ENCODE measurements at places on chromosomes 11 and 22.
A peak's percentile ranks its signal among the peaks of the same experiment; 100 is the strongest.

GRCh38 chr22:26848244-26848920 lies 191.0 kb downstream of the MIAT start:
- no peak for DNase-seq

- no peak for DNase-seq
Observed at GRCh38 chr11:102864724-102865123, 10.1 kb downstream of the MMP12 start.

DNA sequence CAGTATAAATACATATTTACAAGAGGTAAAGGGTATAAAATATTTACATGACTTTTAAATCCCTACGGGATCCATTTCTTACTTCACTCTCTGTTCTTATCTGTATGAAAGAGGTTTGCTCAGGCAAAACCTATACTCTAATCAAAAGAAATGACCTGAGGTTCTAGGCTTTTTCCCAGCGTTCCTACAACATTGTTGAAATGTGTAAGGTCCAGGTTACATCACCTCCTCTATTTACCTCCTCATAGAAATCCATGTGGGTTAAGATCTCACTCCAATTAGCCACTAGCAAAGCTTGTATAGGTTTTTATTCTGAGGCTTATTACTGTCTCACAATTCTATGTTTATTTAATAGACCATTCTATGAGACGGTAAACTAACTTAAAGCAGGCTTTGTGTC lies 12.0 kb upstream of the OR51L1 start:
- no peak for DNase-seq

DNA sequence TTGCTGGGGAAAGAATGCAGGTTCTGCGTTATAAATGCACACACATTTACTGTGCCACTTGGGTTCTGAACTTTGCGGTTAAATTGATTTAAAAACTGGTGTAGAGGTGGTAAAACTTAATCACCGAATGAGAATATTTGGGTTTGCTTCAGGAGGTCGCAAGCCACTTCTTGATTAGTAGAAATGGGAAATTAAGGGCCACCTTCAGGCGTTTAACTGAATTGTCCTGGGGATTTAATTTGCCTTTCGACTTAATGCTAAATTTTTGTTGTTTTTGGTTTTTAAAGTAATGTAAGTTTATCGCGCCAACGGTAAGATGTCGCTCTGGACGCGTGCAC lies 459 bp upstream of the NCR3LG1 start:
- no peak for DNase-seq

DNA sequence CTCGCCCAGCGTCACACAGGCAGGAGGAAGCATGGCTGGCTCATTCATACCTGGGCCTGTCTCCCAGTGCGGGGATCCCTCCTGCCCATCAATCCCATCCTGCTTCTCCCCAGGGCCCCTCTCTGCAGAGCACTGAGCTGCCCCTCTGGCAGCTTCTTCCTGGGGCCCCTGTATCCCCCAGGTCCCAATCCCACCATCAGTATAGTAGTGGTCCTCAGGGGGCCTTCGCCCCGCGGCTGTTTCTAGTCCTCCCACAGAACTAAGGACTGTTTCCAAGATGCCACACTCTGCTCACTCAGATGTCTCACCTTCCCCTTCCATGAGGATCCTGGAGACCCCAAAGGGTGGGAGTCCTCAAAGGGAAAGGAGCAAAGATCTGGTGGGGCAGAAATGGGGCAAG lies 97.6 kb downstream of the PDE2A start:
- DNase-seq = no peak

- DNase-seq = no peak
Observed at GRCh38 chr11:1884303-1884700, 7.4 kb downstream of the PRR33 start.

DNA sequence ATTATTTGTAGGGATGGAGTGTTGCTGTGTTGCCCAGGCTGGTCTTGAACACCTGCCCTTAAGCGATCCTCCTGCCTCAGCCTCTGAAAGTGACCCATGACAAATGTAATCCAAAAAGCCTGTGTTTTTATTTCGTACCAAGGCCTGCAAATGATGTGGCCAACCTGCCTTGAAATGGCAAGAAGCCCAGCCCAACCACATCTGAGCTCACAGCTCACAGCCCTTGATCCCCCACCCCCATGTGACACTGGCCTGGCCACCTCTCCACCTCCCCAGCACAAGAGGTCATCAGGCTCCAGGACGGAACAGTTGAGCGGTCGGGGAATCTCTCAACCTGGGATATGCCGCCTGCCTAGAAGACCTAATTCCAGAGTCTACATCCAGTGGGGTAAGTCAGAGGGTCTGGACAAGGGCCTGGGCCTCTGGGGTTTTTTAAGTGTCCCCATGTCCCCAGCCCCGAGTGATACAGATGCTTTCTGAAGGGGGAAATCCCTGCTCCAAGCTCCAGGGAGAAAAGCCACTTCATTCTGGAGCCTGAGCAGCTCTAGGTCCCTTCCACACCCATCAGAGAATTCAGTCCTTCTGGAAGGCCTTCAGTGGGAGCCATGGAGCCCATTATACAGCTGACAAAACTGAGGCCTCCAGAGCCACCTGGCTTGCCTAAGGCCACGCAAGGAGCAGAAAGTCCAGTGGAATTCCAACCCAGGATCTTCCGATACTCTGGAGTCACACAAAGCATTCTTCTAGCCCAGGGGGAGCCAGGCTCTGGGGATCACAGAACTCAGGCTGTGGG lies 70.7 kb downstream of the MN1 start:
- no peak for DNase-seq

DNA sequence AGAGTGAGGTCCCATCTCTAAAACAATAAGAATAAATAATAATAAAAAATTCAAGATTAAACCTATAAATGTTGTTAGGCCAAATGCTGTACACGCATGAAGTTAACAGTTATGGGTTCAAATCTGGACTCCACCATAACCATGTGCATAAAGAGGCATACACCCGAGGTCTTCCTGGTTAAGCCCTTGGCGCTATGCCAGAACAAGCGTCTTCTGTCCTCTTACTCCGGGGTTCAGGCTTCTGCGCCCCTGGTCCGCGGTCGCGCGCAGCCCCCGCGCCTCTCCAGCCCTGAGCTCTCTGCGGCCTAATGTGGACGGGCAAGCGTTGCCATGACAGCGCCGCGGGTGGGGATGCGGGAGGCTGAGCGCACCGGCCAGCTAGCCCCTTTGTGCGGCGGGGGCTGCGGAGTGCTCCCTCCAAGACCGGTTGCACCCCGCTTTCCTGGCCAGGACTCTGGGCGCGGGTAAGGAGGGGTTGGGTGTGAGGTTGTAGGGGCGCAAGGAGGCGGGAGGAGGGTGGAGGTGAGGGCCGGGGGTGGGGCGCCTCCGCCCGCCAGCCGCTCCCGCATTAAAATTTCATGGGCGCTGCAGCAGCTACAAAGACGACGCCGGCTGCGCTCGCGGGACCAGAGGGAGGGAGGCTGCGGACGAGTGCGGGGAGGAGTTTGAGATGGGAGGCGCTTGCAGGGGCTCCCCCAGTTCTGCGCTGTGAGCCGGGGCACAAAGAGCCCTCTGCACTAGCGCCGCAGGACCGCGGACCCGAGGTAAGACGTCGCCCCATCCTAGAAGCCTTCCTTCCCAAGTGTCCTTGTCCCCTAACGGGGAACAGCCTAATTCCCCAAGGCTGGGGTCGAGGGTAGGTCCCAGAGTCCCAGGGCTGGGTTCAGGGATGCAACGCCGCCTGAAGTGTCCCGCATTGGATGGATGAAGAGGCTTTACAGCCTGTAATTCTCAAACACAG lies at the start of gene MIAT:
MIAT (plus strand) TSS at position 698 of the 961 bp plus-strand sequence.
- DNase-seq = no peak

- DNase-seq = peak; percentile 39
Observed at GRCh38 chr11:19428206-19429002, 187.7 kb upstream of the E2F8 start.

GRCh38 chr11:97157221-97157740 lies 767.5 kb downstream of the JRKL start:
- DNase-seq = no peak

GRCh38 chr22:23859201-23859600 lies 1.5 kb downstream of the SLC2A11 start:
- DNase-seq = no peak

DNA sequence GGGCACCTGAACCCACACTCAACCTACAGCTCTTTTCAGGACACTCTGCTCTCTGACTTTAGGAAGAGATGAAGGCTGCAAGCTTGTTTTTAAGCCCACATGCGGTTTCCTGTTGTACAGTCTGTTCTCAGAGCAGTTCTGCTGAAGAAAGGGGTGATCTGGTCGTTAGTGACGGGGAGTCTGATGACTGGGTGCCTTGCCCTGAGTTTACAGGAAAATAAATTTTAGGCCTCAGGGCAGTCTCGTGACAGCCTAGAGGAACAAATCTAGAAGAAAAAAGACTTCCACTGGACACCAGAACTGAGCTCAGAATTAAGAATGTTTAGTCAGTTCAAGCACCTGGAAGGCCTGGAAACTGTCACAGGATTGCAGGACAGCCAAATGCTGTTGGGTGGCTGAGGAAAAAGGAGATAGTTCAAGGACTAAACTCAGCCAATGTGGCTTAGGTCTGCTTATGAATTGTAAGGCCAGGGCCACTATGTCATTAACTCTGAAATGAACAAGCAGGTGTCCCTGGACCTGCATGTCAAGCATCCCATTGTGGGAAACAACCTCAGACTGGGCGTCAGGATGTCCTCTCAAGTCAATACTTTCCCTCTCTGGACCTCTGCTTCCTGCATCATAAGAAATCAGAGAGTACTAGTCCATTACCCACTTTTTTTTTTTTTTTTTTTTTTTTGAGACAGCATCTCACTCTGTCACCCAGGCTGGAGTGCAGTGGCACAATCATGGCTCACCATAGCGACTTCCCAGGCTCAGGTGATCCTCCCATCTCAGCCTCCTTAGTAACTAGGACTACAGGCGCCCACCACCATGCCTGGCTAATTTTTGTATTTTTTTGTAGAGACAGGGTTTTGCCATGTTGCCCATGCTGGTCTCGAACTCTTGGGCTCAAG lies 5.7 kb downstream of the PIK3IP1 start:
- DNase-seq = peak; percentile 78

DNA sequence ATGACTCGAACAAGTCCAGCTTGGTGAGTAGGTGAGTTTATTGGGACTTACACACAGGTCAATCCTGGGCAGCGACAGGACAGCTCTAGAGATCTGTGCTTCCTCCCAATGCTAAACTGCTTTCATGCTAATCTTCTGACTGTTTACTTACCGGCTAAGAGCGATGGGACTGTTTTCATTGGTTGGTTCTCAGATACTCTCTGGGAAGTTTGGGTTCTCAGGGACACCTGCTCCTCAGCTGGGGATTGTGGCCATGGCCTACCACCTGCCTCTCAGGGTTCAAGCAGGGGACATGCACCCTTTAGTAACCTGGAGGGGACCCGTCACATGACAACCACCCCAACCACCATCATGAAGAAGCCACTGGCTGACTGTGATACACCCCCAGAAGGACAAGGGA lies 13.1 kb downstream of the APOL2 start:
- no peak for DNase-seq

DNA sequence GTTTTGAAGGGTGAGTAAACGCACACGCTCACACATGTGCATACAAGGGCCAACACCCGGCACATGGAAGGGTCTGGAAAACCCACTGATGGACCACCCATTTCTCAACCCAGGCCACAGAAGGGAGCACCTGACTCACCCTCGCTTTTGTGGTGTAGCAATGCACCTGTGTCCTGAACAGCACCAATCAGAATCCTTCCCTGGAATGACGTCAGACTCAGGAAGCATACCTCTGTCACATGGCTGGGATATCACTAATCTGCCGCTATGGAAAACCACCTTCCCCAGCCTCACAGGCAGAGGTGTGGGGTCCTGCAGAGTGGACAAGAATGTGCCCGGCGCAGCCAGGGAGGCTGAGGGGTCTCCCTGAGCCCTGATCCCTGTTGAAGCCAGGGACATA lies 9.0 kb upstream of the OSM start:
- no peak for DNase-seq

- DNase-seq = peak; percentile 70
Observed at GRCh38 chr22:37905534-37906363, at the start of gene MICALL1. TSS of gene MICALL1 (plus strand) at chr22:37906297. CDS start at chr22:37906423, 126 bp downstream.

GRCh38 chr11:13924801-13925327 lies 37.7 kb upstream of the SPON1 start:
- peak; percentile 62 for DNase-seq

DNA sequence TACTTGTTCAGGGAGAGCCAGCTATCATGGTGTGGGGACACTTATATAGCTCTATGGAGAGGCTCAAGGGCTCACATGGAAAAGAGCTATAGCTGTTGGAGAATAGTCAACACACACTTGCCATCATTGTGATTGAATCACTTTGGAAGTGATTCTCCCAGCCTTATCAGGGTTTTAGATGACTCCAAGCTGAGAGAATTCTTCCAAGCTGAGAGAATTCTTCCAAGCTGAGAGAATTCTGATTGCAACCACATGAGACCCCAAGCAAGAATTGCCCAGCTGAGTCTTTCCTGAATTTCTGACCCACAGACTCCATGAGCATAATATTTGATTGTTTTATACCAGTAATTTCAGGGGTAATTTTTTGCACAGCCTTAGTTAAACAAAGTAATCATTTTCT lies 1318.3 kb upstream of the RAG2 start:
- DNase-seq = peak; percentile 12

- no peak for DNase-seq
Observed at GRCh38 chr11:46778416-46778815, 59.4 kb downstream of the F2 start.

- no peak for DNase-seq
Observed at GRCh38 chr11:4459500-4459899, 10.4 kb downstream of the OR52K2 start.

GRCh38 chr11:22800482-22800881 lies 29.1 kb downstream of the SVIP start:
- DNase-seq = no peak

DNA sequence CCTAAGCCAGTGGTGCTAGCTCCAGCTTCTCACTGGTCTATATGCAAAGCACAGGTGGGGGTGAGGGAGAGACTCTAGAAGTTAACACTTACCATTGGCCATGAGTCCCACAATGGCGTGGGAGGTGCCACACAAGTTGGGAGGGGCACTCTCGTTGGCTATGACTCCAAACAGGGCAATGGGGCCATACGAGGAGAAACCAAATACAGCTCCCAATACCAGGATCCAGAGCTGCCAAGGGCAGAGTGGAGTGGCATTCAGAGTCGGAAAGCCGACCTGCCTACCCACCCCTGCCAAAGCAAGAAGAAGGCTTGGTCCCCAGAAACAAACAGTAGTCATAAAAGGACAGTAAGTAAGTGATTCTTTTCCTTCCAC lies 5.6 kb downstream of the SLC37A4 start:
- no peak for DNase-seq

Data from amniotic epithelial cell (primary cell).